ENCODE measurements at places on chromosomes 4 and X. TPM values are rescaled to one million over a fixed set of nuclear protein-coding genes. Genes with fewer than 3 reads are reported as not detected.
A peak's percentile ranks its signal among the peaks of the same experiment; 100 is the strongest.

Gene FRMPD3
- total RNA-seq = 0.23 TPM

Gene TRIM61
- total RNA-seq = 1.0 TPM

Gene MTCP1
- total RNA-seq = 3.5 TPM

Gene DMRTC1
- 0.29 TPM for total RNA-seq

Gene ZMAT1
- 39.8 TPM for total RNA-seq

Gene F11
- 6.1 TPM for total RNA-seq

Gene CCDC160
- 4.2 TPM for total RNA-seq

Gene CXorf51A
- not detected for total RNA-seq

Gene ARMCX1
- total RNA-seq = 13.8 TPM

Gene NEUROG2
- total RNA-seq = not detected

GRCh38 chr4:152515678-152516077 lies 20.2 kb downstream of the FBXW7 start:
- no peak overlapping the region for H3K27ac ChIP-seq
- no peaks in the 10 kb centered on the region for H3K4me1 ChIP-seq
- no peak for DNase-seq

- no peaks in the 10 kb centered on the region for H3K36me3 ChIP-seq
- no peaks in the 10 kb centered on the region for H3K4me1 ChIP-seq
- H3K27ac ChIP-seq = no peak overlapping the region
- DNase-seq = no peak
- no peak overlapping the region for H3K4me3 ChIP-seq
Observed at GRCh38 chr4:78288327-78288726, 231.2 kb downstream of the FRAS1 start.

DNA sequence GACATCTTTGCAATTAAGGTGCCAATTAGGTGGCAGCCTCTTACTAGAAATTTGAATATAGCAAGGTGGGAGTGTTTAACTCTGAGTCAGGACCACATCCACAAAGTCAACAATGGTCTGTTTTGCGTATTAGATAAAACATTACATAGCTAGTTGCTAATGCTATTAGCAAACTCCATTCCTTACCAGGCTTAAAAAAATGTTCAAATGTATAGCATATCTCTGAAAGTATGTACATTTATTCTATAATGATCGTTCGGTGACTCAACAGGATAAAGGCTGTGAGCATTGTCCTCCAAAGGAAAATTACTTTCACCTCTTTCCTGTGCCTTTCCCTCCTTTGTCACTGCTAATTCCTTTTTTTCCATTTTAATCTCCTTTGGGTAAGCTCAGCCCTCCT lies 74.5 kb downstream of the SYTL5 start:
- H3K4me3 ChIP-seq = no peak overlapping the region
- DNase-seq = no peak
- H3K4me1 ChIP-seq = no peaks in the 10 kb centered on the region
- H3K27me3 ChIP-seq = no peaks in the 10 kb centered on the region
- no peak overlapping the region for H3K27ac ChIP-seq

DNA sequence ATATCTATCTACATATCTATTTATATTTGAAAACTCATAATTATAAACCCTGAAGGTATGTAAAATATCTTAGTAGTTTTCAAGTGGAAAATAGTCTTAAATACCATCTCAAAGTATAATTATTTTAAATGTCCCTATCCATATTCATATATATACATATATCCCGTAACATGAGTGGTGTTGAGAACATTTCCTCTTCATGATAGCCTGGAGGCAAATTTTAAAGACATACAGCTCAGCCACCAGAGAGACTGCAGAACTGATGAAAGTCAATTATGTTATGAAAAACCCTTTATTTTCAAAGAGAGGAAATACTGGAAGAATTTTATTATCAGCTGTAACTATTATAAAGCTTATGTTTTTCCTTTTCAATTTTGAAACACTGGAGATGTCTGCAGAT lies 1806.7 kb upstream of the PCDH7 start:
- no peak overlapping the region for H3K4me3 ChIP-seq
- H3K27ac ChIP-seq = no peak overlapping the region
- DNase-seq = no peak
- H3K36me3 ChIP-seq = no peaks in the 10 kb centered on the region

- DNase-seq = no peak
- no peaks in the 10 kb centered on the region for H3K4me1 ChIP-seq
- H3K27ac ChIP-seq = no peak overlapping the region
- H3K27me3 ChIP-seq = no peaks in the 10 kb centered on the region
Observed at GRCh38 chrX:134418317-134419113, 41.5 kb upstream of the HPRT1 start.

- no peak overlapping the region for H3K27ac ChIP-seq
- no peaks in the 10 kb centered on the region for H3K36me3 ChIP-seq
- no peak overlapping the region for H3K4me3 ChIP-seq
- H3K4me1 ChIP-seq = no peaks in the 10 kb centered on the region
- H3K27me3 ChIP-seq = no peaks in the 10 kb centered on the region
Observed at GRCh38 chrX:29858714-29859113, 356.6 kb upstream of the MAGEB2 start.

DNA sequence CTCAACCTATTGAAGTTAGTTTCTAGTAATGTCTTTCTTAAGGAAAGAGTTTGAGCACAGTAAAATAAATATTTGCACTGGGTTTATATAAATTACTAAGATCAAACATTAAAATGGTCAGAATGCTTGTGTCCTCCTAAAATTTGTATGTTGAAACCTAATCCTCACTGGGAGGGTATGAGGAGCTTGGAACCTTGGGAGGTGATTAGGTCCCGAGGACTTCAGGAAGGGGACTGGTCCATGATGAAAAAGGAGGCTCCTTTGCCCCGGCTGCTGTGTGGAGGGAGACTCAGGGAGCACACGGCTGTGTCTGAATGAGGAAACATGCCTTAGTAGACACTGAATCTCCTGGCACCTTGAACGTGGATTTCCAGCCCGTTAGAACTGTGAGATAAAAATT lies 221.9 kb downstream of the TENM3 start:
- no peaks in the 10 kb centered on the region for H3K27me3 ChIP-seq
- H3K27ac ChIP-seq = no peak overlapping the region
- H3K36me3 ChIP-seq = no peaks in the 10 kb centered on the region
- no peak overlapping the region for H3K4me3 ChIP-seq

- no peaks in the 10 kb centered on the region for H3K27me3 ChIP-seq
- no peaks in the 10 kb centered on the region for H3K36me3 ChIP-seq
- H3K4me3 ChIP-seq = no peak overlapping the region
- no peaks in the 10 kb centered on the region for H3K4me1 ChIP-seq
- H3K27ac ChIP-seq = no peak overlapping the region
Observed at GRCh38 chr4:15504041-15504440, 34.4 kb downstream of the CC2D2A start.

GRCh38 chrX:16060252-16060651 lies 63.1 kb upstream of the GRPR start:
- H3K27ac ChIP-seq = no peak overlapping the region
- H3K27me3 ChIP-seq = no peaks in the 10 kb centered on the region
- H3K4me3 ChIP-seq = no peak overlapping the region
- H3K4me1 ChIP-seq = no peaks in the 10 kb centered on the region
- no peak for DNase-seq

DNA sequence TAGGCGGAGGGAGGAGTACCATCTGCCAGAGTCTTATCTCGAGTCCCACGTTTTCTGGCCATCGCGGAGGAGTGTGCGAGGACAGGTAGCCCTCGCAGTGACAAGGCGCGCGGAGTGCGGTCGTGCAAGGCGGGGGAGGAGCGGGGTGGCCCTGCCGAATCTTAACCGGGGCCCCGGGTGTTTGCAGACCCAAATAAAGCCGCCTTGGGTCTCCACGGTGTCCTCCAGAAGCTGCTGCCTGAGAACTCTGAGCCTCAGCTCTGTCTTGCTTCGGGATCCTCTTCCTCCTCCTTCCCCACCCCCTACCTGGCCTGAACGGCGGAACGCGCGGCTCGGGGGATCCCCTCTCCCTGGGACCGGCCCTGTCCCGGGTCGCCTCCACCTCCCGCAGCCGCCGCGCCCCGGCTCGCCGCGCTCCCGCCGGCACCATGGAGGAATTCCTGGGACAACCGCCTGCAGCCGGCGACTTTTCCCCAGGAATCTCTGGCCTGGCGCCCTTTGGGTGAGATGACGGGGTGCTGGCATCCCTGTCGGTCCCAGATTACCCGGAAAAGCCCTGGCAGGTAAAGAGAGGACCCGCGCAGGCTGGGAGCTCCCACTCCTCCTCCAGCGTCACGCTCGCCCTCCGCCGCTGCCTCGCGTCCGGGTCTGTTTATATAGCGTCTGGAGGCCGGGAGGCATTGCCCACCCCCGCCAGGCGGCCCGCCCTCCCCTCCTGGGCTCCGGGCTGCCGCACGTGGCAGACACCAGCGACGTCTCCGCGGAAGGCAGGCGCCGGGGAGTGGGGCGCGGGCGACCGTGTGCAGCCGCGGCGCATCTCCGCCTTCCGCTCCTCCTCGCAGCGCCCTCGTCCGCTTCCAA lies at the start of gene GALNTL6:
TSS of gene GALNTL6 (plus strand) at position 740 of the 861 bp plus-strand sequence.
- H3K36me3 ChIP-seq = no peaks in the 10 kb centered on the region
- H3K4me1 ChIP-seq = peaks cover 23% of the 10 kb centered on the region
- DNase-seq = no peak

DNA sequence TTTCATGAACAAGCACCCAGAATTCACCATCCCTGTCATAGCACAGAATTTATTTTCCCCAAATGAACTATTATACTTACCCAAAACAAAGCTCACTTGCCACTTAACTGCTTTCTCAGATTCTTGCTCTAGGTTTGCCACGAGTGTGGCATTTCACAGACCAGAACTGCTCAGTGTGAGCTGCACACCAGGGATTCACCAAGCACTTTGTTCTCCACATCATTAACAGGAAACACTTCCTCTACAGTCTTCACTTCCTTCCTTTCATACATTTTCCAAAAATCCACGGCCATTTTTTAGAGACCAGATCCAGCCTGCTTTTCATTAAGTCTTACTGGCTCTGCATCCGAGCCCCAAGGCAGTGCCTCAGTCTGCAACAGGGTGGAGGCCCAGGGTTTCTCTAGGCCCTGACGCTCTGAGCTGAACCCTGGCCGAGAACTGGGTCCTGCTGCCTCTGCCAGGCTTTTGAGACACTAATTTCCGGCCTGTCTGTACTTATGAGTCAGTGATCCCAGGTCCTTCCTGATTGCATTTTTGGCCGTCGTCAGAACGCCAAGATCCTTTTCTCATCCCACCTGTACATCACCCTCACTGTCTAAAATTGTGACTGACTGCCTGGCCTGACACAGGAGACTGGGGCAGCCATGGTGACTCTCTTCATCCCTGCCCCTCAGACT lies 67.6 kb upstream of the MTNR1A start:
- no peak overlapping the region for H3K4me3 ChIP-seq
- H3K4me1 ChIP-seq = no peaks in the 10 kb centered on the region
- H3K36me3 ChIP-seq = peaks cover 13% of the 10 kb centered on the region

- H3K36me3 ChIP-seq = no peaks in the 10 kb centered on the region
- H3K4me1 ChIP-seq = no peaks in the 10 kb centered on the region
Observed at GRCh38 chrX:31743004-31743403, 671.2 kb upstream of the FTHL17 start.

DNA sequence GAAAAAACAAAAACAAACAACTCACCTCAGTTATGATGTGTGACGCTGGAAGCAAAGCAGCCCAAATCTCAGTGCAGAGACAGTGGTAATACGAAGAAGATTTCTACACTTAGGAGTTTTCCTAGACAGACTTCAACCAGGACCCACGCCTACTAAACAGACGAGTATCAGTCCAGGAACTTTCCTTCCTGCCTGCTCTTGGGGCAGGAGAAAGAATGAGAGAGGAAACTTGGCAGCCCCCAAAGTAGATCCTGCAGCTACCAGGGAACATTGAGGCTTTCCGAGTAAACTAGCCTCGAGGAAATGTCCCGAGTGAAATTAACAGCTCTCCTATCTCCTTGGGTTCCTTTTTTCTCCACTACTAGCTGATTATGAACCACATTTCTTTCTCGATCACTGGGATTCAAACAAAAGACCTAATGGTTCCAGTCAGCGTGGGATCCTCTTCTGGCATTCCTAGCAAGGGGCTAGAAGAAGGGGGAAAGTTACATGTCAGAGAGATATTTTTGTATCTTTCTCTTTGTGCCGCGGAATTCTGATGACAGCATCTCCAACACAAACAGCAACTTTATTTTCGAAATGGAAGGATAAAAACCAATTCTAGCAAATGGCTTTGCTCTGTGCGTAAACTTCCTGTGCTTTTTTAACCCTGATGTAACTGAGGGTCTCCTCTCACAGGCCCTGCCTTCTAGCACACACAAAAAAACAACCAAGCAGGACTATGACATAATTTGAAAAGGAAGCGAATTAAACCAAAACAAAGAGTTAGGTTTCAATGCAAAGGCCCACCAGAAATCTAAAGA lies 53.2 kb downstream of the PPM1K start:
- no peaks in the 10 kb centered on the region for H3K27me3 ChIP-seq
- H3K4me3 ChIP-seq = peak overlapping the region; percentile 35
- no peak for DNase-seq
- H3K27ac ChIP-seq = peak overlapping the region; percentile 75

GRCh38 chrX:134206221-134206620 lies 30.8 kb upstream of the CCDC160 start:
- H3K27ac ChIP-seq = no peak overlapping the region
- DNase-seq = no peak
- no peaks in the 10 kb centered on the region for H3K27me3 ChIP-seq
- H3K4me3 ChIP-seq = no peak overlapping the region
- H3K36me3 ChIP-seq = no peaks in the 10 kb centered on the region

DNA sequence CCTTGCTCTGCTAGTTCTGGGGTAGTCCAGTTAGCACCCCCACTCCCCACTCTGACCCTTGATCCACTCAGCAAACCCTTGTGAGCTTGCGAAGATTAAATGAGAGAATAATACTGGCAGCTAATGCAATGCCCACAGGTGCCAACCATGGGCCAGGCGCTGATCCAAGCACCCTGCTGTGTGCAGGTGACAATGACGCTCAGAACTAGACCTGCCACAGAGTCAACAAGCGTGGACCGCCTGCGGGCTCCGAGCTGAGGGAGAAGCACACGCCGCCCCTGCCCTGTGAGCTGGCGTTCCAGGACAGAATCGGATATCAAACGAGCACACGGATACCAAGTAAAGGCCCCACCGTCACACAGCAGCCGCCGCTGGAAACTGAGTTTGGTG lies 129.2 kb downstream of the FAM53A start:
- no peak overlapping the region for H3K4me3 ChIP-seq
- DNase-seq = no peak
- H3K36me3 ChIP-seq = no peaks in the 10 kb centered on the region
- no peaks in the 10 kb centered on the region for H3K4me1 ChIP-seq

GRCh38 chrX:7771788-7772438 lies 71.1 kb upstream of the VCX start:
- DNase-seq = no peak
- no peak overlapping the region for H3K27ac ChIP-seq
- H3K27me3 ChIP-seq = no peaks in the 10 kb centered on the region

Measured in upper lobe of left lung (tissue), 6 donors.